Mesendoderm (in vitro differentiated cells): ENCODE measurements at places on chromosomes 11 and 22.

DNA sequence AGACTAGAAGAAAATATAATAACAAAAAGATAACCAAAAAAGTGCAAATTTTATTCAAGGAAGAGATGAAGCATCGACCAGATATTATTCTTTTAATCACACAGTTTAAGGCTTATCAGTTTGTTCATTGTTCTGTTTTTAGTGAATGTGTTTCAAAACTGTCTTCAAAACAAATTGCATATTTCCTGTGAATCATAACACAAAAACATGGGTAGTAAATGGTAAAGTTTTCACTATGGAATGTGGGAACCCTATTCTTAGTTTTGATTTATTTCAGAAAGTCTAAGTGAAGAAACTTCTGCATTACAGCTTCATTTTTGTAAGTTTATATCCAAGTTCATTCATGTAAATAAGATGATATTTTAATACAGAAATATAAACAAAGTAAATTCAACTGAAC is 207.6 kb upstream of the LUZP2 start:
- H3K27ac ChIP-seq = no peak overlapping the region
- H3K27me3 ChIP-seq = no peaks in the 10 kb centered on the region
- DNase-seq = no peak
- no peaks in the 10 kb centered on the region for H3K4me1 ChIP-seq
- no peaks in the 10 kb centered on the region for H3K36me3 ChIP-seq

- H3K4me1 ChIP-seq = no peaks in the 10 kb centered on the region
- no peak for DNase-seq
- H3K27ac ChIP-seq = no peak overlapping the region
- H3K27me3 ChIP-seq = no peaks in the 10 kb centered on the region
- H3K4me3 ChIP-seq = no peak overlapping the region
Measured at GRCh38 chr11:67483831-67484665, 1.2 kb downstream of the AIP start.

- DNase-seq = peak; percentile 60
- H3K27ac ChIP-seq = no peak overlapping the region
- no peaks in the 10 kb centered on the region for H3K27me3 ChIP-seq
- no peak overlapping the region for H3K4me3 ChIP-seq
- H3K36me3 ChIP-seq = no peaks in the 10 kb centered on the region
Measured at GRCh38 chr11:117843666-117844484, 19.3 kb upstream of the FXYD2 start.

- peaks cover 30% of the 10 kb centered on the region for H3K4me1 ChIP-seq
- DNase-seq = no peak
- H3K27ac ChIP-seq = peak overlapping the region; percentile 74
- H3K4me3 ChIP-seq = no peak overlapping the region
- no peaks in the 10 kb centered on the region for H3K27me3 ChIP-seq
Measured at GRCh38 chr11:44863231-44863630, 87.5 kb downstream of the TP53I11 start.

DNA sequence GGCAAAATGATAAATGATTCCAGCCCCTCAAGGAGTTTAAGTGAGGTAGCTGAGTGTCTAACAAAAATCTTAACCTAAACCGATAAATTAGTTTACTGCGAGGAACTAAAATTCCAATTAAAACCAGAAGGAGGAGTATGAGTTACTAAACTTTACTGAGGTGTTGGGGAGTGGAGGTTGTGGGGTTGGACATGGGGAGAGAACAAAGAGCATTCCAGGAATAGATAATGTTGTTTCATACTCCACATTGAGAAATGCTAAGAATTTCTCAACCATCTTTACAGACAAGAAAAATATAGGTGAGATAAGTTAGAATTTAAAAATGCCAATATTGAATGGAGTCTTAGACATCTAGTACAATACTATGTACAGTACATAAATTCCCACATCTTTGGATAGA is 488.6 kb downstream of the METTL15 start:
- H3K27me3 ChIP-seq = no peaks in the 10 kb centered on the region
- H3K4me1 ChIP-seq = no peaks in the 10 kb centered on the region
- H3K27ac ChIP-seq = no peak overlapping the region

GRCh38 chr11:34313099-34313517 is 44.7 kb downstream of the ABTB2 start:
- DNase-seq = no peak
- H3K4me1 ChIP-seq = peaks cover 4% of the 10 kb centered on the region
- no peak overlapping the region for H3K4me3 ChIP-seq
- H3K27me3 ChIP-seq = no peaks in the 10 kb centered on the region
- no peak overlapping the region for H3K27ac ChIP-seq

GRCh38 chr11:113715882-113716625 is 9.9 kb upstream of the TMPRSS5 start:
- no peaks in the 10 kb centered on the region for H3K4me1 ChIP-seq
- H3K4me3 ChIP-seq = no peak overlapping the region
- no peaks in the 10 kb centered on the region for H3K36me3 ChIP-seq
- H3K27me3 ChIP-seq = no peaks in the 10 kb centered on the region
- no peak for DNase-seq

- DNase-seq = peak; percentile 90
- peaks cover 24% of the 10 kb centered on the region for H3K4me1 ChIP-seq
- no peaks in the 10 kb centered on the region for H3K27me3 ChIP-seq
- H3K4me3 ChIP-seq = no peak overlapping the region
Measured at GRCh38 chr11:121372671-121373429, 79.3 kb upstream of the SORL1 start.

GRCh38 chr11:20631519-20632168 is 32.2 kb downstream of the SLC6A5 start:
- H3K4me3 ChIP-seq = no peak overlapping the region
- DNase-seq = peak; percentile 78
- peak overlapping the region; percentile 14 for H3K27ac ChIP-seq
- H3K27me3 ChIP-seq = no peaks in the 10 kb centered on the region
- H3K4me1 ChIP-seq = peaks cover 12% of the 10 kb centered on the region
- no peaks in the 10 kb centered on the region for H3K36me3 ChIP-seq

GRCh38 chr22:49910229-49911155 is 7.7 kb downstream of the ALG12 start:
- H3K4me1 ChIP-seq = no peaks in the 10 kb centered on the region
- H3K4me3 ChIP-seq = no peak overlapping the region
- DNase-seq = no peak

DNA sequence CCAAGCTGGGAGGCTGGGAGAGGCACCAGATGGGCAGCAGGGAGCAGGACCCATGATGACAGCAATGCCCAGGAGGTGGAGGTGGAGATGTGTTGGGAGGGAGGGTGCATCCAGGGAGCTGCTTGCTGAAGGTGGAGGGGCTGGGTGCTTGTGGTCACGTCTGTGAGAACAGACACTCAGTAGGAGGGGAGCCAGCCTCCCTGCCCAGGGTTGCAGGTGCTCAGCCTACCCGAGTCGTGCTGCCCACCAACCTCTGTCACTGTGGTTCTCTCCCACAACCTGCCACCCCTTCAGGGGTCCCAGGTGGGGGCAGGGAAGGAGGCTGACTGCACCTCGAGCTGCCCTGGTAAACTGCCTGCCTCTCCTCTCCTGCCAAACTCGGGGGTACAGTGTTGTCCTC is 5.5 kb downstream of the PRDX5 start:
- DNase-seq = no peak
- H3K27me3 ChIP-seq = no peaks in the 10 kb centered on the region
- no peak overlapping the region for H3K27ac ChIP-seq
- no peaks in the 10 kb centered on the region for H3K36me3 ChIP-seq
- peaks cover 3% of the 10 kb centered on the region for H3K4me1 ChIP-seq

DNA sequence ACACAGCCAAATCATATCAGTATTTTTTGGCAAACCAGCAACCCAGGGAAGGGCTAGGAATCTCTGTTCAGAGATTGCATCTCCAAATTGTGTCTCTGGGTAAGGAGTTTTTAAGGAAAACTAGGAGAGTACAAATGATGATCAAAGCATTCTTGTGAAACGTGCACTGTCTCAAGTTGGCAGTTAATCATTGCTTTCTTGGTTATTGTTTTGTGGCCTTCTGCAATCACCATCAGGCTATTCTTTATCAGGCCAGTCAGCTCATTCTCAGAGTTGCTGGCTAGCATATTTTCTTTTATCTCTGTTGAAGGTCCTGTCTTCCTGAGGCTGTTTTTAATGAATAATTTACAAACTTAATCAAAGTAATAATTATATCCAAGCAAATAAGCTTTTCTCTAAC is 129.1 kb upstream of the CCDC179 start:
- no peaks in the 10 kb centered on the region for H3K36me3 ChIP-seq
- no peaks in the 10 kb centered on the region for H3K4me1 ChIP-seq
- H3K4me3 ChIP-seq = no peak overlapping the region
- no peak overlapping the region for H3K27ac ChIP-seq
- DNase-seq = no peak

DNA sequence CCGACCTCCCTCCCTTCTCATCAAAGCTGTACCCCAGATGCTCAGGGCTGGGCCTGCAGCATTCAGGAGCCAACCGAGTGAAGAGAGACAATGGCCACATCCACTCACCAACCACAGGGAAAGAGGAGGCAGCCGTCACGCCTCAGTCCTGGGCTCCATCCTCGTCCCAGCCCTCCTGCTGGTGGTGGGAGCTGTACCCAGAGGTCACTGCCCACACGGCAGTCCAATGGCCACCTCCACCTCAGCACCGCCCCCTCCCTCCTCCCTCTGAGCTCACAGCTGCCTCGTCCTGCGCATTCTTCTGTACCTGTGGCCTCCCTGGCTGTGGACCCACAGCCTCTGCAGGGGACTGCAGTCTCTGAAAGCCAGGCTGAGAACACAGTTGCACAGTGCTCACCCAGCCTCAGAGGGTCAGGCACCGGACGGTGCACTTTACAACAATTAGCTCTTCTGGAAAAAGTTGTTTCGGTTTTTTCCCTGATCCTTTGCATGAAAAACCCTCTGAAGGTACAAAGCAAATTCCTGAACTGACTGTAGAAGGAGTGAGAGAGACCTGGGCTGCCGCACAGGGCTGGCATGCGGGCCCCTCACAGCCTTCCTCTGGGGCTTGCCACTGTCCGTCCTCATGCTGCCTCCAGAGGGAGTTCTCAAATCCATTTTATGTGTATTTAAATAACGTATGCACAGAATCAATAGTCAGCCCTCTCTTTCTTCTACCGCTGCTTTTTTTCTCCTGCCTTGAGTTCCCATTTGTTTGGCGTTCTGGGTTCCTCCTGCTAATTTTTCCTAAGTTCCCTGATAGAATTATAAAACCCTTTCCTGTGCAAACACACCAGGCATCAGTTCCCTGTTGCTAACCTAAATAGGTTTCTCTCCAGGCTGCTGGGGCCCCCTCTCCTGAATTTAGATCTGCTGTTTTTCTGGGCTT is 52.7 kb downstream of the PHF21B start:
- H3K4me1 ChIP-seq = peaks cover 4% of the 10 kb centered on the region
- H3K4me3 ChIP-seq = no peak overlapping the region
- DNase-seq = peak; percentile 44
- H3K27me3 ChIP-seq = no peaks in the 10 kb centered on the region

GRCh38 chr11:66133216-66133775 is 63.2 kb downstream of the PACS1 start:
- no peaks in the 10 kb centered on the region for H3K36me3 ChIP-seq
- no peak overlapping the region for H3K27ac ChIP-seq
- no peak for DNase-seq
- H3K4me3 ChIP-seq = no peak overlapping the region
- H3K27me3 ChIP-seq = no peaks in the 10 kb centered on the region

- no peak for DNase-seq
- no peaks in the 10 kb centered on the region for H3K36me3 ChIP-seq
- H3K4me3 ChIP-seq = no peak overlapping the region
- no peaks in the 10 kb centered on the region for H3K27me3 ChIP-seq
Measured at GRCh38 chr11:76073724-76074123, 132.6 kb downstream of the WNT11 start.

DNA sequence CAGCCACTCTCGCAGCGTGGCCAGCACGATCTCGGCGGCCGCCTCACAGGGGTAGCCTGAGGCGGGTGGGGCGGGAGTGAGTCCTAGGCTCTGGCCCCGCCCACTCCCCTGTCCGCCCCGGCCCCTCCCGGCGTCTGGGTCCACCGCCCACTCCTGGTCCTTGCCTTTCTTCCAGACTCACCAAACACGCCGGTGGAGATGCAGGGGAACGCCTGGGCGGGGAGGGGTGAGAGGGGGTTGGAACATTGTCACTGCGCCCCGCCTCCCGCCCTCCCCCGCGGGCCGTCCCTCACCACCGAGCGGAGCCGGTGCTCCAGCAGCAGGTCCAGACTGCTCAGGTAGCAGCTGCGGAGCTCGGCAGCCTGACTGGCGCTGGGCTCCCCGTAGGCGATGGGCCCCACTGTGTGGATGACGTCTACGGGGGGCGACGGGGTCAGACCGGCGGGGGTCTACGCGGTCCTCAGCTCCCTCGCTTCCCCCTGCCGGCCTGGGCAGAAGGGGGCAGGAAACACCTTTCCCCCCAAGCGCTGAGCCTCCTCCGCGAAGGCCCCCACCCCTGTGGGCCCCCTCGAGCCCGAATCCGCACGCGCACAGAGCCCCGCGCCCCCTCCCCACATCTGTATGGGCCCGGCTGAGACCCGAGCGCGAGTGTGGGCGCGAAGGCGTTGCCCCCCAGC is 13.2 kb downstream of the OTUB1 start:
- peaks cover 2% of the 10 kb centered on the region for H3K4me1 ChIP-seq
- no peak overlapping the region for H3K27ac ChIP-seq
- no peak overlapping the region for H3K4me3 ChIP-seq
- no peaks in the 10 kb centered on the region for H3K27me3 ChIP-seq
- H3K36me3 ChIP-seq = peaks cover 10% of the 10 kb centered on the region
- DNase-seq = peak; percentile 94

DNA sequence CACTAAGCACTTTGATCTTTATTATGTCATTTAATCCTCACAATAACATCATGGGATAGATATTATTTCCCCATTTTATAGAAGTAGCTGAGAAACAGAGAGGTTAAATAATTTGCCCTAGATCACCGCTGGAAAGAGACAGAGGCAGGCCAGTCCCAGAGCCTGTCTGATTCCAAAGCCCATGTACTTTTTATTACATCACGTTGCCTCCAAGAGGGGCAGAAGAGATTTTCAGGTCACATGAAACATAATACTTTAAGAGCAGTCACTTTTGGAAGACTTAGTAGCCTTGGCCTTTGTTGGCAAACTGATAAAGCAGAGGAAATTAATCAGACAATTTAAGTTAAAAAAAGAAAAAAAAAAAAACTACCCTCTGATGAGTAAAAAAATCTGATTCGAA is 200.2 kb upstream of the ARHGAP20 start:
- H3K4me3 ChIP-seq = no peak overlapping the region
- no peak for DNase-seq
- H3K27me3 ChIP-seq = no peaks in the 10 kb centered on the region
- no peaks in the 10 kb centered on the region for H3K4me1 ChIP-seq
- no peaks in the 10 kb centered on the region for H3K36me3 ChIP-seq

GRCh38 chr11:30586251-30587144 is at the start of gene MPPED2:
TSS of gene MPPED2 (minus strand) at chr11:30586353. CDS start at chr11:30580373, 5,980 bp downstream.
- peak within 1 kb of the TSS; percentile 47 for H3K4me3 ChIP-seq
- no peaks in the 10 kb centered on the region for H3K4me1 ChIP-seq
- no peaks in the 10 kb centered on the region for H3K36me3 ChIP-seq
- peaks cover 16% of the 10 kb centered on the region for H3K27me3 ChIP-seq
- no peak within 1 kb of the TSS for H3K27ac ChIP-seq

DNA sequence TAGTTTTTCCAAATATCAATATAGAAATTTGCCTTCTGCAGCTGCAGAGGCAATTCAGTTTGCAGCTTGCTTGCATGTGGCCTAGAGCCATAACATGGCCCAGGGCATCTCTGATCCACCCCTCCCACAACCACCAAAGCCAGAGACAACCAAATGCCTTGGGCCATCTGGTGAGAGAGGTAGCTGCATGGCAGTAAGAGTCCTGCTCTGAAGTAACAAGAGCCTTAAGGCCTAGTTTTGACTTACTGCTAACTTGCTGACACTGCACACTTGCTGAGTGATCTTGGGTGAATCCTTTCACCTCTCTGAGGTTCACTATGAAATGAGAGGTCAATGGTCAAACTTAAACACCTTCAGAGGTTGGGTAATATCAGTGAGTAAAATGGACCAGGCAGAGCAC is 4.9 kb upstream of the SPECC1L start:
- H3K27me3 ChIP-seq = no peaks in the 10 kb centered on the region
- no peak for DNase-seq
- H3K4me3 ChIP-seq = no peak overlapping the region
- H3K4me1 ChIP-seq = no peaks in the 10 kb centered on the region
